Dorsolateral prefrontal cortex (tissue), 122 donors: ENCODE measurements at places on chromosomes 1 and 21.

DNA sequence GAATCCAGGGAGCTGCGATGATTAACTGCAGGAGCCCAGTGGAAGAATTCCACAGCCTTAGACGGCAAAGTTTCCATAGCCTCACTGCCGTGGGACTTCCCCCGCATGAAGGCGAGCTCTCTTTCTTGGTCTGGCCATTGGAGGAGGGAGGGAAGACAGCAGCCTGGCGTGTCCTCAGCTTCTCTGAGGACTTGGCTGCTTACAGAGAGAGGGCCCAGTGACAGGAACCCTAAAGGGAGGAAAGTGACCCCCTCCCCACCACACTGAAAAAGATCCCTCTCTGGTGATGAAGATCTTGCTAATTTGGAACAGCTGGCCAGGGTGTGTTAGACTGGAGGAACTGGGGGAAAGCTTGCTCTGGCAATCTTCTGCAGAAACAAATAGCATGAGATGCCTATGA lies 41.0 kb downstream of the ATP2B4 start:
- no peak for DNase-seq

GRCh38 chr1:17594690-17595601 lies 55.4 kb downstream of the ARHGEF10L start:
- no peak for DNase-seq

DNA sequence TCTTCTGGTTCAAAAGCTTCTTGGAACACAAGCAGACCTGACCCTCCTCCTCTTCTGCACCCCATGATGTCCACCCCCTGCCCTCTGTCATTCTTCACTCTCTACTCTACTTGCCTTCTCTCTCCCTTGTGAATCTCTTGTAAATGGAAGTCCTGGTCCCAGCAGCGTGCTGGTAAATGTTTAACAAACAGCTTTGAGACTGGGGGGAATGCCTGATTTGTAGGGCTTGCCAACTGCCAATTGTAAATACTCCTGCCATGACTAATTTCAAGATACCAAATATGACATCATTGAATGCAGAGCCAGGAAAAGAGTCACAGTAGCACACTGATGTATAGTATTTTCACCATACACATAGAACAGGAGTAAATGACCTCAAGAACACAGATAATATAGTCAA lies 40.9 kb upstream of the LRRN2 start:
- DNase-seq: no peak

- DNase-seq: no peak
Observed at GRCh38 chr21:26032263-26032662, 138.3 kb downstream of the APP start.

GRCh38 chr1:107724648-107725047 lies 240.3 kb downstream of the VAV3 start:
- no peak for DNase-seq

GRCh38 chr21:33197496-33197895 lies 32.2 kb upstream of the IFNAR2 start:
- DNase-seq: no peak

DNA sequence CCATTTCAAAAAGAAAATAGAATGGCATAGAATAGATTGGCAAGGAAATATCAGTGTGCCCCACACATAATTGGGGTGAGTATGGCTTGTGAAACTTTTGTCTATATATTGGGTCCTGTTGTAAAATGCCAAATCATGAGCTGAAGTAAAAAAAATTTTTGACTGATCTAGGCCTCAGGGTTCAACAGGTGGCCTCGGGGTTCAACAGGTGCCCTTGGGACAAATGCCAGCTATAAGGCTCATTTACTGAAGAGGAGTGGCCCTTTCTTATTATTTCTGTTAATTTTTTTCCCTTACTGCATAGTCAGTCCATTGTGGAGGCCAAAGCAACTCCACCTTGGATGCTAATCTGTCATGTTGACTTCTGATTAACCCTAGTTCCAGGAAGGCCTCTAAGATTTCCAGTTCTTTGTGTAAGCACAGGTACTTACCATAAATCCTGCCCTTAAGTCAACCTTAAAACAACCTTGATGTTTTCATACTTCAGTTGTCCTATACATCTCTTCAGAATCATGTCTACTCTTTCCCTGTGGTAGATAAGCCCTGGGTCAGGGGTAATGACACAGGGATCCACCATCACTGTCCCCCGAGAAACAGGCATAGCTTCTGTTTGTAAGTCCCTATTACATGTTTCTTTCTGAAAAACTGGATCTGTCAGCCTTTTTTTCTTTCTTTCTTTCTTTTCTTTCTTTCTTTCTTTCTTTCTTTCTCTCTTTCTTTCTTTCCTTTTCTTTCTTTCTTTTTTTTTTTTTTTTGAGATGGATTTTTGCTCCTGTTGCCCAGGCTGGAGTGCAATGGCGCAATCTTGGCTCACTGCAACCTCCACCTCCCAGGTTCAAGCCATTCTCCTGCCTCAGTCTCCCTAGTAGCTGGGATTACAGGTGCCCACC lies 16.6 kb upstream of the KDF1 start:
- DNase-seq: no peak

DNA sequence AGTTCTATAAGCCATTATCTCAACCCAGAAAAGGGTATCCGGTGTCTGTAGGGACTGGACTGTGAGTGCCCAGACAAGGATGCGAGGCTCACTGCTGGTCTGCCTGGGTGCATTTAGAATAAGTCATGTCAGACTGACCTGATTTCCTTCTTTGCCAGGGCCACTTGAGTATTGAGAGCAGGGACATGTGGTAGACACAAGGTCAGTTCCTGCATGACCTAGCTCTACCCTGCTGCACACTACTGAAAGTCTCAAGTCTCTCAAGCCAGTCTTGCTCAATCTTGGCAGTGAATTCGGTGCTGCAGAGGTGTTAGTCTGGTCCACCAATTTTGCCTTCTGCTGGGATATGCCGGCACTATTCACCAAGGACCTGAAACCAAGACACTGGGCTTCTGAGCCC lies 180.1 kb downstream of the C1orf94 start:
- no peak for DNase-seq

GRCh38 chr1:17640393-17640792 lies 100.9 kb downstream of the ARHGEF10L start:
- no peak for DNase-seq

DNA sequence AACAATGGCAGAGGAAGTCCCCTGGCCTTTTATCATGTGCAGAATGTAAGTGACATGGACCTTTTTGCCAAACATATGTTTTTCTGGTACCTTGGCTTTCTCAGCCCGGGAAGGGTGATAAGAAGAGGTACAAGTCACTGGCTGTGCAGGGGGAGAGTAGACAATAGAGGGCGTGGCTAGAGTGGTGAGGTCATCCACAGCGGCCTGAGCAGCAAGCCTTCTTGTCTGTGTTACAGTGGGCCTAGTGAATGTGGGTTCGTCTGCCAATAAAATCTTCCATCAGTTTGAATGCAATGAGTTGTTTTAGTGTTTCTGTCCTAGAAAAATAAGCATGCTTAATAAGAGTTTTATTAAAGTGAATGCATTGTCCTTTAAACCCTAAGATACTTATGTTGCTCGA lies 59.0 kb upstream of the PGD start:
- peak; percentile 84 for DNase-seq

DNA sequence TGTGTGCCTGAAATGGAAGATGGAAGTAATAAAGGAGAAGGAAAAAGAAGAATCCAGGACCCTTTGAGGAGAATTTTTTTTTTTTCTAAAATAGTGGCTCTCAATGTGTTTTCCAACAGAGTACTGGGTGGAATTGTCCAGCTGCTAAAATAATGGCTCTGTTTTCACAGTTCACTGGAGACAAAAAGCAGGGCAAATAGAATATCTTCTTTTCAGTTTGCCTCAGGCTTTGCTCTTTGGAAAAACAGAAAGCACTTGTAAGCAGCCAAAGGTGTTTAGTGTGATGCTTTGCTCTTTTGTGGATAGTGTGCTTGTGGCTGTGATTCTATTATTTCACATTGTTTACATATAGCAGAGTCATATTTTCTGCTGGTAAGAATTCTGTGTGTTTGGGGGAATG lies 77.4 kb upstream of the MROH9 start:
- DNase-seq: no peak

DNA sequence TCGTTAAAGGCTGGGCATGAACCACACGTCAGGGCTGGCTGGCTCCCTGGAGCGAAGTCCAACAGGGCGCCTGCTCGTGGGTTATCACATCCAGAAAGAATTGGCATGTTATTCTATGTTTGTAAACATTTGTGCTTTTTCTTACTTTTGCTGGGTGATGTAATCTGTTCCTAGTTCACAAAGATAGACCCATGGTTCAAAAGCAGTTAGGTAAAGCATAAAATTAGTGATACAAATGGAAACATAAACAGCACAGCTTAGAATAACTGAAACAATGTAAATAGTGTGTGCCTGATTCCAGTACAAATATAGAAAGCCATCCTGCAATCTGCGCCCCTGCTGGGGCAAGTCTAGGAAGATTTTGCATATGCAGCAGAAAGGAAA lies 184.0 kb upstream of the C1orf174 start:
- no peak for DNase-seq

DNA sequence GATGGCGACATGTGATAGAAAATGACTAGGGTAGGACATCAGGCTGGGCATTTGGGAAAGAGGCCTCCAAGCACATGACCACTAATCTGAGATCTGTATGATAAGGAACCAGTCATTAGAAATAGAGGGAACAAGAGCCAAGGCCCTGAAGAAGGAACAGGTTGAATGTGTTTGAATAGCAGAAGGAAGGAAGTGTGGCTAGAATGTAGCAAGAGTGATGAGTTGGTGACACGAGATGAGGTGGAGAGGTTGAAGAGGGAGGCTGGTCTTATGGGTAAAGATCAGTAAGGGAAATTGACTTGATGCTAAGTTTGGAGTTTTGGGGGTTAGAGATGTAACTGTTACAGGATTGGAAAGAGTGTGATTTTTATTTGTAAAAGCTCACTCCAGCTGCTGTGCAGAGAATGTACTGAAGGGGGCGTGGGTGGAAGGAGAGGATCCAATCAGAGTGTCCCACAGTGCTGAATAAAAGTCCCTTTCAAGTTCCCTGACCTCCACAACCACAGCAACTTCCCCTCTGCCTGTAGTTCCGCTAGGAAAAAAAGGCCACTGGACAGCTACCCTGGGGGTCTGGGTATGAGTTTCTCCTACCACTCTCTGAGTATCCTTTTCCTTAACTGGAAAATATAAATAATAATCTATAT lies 295.0 kb downstream of the OMA1 start:
- no peak for DNase-seq

- no peak for DNase-seq
Observed at GRCh38 chr1:30732277-30732996, 9.1 kb upstream of the MATN1 start.

DNA sequence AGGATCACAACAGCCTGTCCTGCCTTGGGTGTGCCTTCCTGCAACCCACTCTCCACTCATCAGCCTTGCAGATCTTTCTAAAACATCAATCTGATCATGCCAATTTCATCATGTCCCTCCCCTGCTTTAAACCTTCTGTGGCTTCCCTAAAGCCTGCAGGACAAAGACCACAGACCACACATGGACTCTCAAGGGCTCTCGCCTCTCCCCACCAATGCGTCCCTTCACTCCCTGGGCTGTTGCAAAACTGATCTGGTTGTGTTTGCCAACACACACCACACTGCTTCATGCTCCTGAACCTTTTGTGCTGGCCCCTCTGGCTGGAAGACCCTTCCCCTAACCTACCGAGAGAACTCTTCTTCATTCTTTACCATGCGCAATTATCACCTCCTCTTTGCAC lies 72.4 kb downstream of the ITPKB start:
- no peak for DNase-seq

DNA sequence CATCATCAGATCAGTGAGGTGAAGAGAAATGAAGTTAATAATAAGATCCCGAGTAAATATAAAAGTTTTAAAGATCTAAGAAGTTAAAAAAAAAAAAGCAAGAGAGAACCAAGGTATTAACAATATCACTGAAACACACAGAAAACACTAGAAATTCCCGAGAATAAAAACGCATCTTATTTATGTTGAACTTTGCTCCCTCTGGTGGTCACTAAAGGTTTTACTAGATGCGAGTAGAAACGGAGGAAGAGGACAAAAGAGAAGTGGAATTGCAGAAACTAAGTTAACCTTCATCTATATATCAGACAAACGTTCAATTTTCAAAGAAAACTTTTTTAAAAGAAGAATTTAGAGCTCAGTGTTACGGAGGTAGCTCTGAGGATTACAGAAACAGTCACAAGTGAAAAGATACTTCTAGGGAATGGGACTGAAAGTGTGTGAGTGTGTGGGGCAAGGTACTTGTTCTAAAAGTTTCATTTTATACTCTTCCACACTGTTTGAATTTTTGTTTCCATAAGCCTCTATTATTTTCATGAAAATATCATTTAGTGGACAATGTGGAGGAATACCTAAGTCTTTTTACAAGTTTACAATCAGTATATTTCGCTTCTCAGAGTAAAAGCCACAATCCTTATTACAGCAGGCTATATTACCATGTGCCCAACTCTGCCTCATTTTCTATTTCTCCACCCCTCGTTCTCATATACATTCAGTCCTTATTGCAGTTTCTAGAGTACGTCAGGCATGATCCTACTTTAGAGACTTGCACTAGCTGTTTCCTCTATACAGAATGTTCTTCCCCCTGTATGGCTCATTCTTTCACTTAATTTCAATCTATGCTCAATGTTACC lies 19.7 kb downstream of the ACBD6 start:
- DNase-seq: no peak

DNA sequence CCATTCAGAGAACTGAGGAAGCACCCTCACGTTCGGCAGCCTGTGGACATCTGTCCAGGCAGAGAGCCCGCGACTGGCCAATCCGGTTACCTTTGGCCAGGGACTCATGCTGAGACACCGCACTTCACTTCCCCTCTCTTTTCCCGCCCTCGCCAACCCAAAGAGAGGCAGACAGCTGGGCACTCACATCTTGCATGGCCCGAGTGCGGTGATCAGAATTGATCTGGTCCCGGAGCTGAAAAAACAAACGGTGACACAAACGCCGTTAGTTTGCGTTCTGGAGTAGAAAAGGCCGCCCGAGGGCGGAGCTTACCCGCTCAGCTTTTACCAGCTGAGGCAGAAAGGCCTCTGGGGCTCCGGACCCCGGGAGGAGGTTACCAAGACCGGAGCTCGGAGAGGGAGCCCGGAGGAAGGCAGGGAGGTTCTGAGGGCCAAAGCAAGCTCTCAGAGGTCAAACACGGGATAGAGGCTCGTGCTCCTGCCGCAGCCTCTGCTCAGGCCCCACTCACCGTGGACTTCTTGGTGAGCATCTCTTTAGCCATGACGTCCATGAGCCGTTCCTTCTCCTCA lies 376 bp downstream of the SF3A3 start:
- DNase-seq: no peak

DNA sequence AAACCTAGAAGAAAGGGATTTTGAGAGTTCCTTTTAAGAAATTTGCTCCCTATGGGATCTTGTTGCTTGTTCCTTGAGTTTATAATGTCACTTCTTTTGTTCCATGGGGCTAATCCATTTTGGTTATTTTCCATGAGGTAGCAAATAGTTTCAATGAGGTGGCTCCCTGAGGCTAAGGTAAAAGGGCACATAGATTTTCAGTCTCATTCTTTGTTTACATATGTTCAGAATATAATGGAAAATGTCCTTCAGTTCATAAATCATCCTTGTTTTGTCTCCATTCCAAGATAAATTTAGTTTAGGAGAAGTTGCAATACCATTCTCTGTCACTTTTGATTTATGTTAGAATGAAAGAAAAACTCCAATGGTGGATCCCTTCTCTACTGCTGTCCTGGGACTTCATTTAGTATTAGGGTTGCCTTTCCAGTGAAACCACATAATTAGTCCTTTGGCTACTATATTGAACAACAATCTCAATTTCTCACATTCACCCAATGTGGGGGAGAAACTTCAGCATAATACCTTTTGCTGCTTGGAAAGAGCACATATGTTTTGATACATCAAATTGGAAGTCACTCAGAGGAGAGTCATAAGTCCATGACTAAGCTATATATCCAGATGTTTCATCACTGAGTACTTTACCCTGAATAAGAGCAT lies 80.9 kb upstream of the ADAMTS5 start:
- no peak for DNase-seq

GRCh38 chr1:75787524-75787923 lies 1.5 kb downstream of the RABGGTB start:
- DNase-seq: no peak

- no peak for DNase-seq
Observed at GRCh38 chr21:44800103-44800502, 1.5 kb downstream of the UBE2G2 start.
